ENCODE measurements at places on chromosomes 2 and 18.

DNA sequence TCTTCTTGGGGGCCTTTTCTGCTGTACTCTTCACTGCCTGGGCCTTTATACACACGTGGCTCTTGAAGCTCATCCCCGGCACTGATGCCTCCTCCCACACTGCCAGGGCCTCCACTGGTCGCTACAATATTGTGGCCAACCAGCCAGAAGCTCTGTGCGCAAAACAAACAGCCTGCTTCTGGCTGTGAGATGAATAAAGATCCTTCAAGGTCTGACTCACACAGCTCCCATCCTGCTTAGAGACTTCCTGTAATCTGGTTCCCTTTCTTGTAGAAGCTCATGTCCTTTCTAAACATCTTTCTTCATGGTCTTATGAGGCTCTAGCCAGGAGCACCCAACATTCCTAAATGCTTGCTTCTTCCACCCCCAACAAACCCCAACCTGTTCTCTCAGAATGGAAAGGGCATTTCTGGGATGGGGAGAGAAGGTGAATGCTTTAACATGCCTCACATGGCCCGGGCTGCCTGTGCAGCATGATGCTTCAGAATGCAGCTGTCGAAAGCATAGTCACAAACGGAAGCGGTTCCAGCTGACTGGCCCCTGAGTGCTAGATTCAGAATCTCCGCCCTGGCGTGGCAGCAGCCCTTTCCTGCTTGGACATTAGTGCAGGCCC lies 24.6 kb downstream of the NRP2 start:
- DNase-seq = peak; percentile 14

GRCh38 chr2:62163106-62163831 lies 32.6 kb upstream of the B3GNT2 start:
- DNase-seq = no peak

- no peak for DNase-seq
Observed at GRCh38 chr2:207403950-207404349, 125.8 kb upstream of the CREB1 start.

DNA sequence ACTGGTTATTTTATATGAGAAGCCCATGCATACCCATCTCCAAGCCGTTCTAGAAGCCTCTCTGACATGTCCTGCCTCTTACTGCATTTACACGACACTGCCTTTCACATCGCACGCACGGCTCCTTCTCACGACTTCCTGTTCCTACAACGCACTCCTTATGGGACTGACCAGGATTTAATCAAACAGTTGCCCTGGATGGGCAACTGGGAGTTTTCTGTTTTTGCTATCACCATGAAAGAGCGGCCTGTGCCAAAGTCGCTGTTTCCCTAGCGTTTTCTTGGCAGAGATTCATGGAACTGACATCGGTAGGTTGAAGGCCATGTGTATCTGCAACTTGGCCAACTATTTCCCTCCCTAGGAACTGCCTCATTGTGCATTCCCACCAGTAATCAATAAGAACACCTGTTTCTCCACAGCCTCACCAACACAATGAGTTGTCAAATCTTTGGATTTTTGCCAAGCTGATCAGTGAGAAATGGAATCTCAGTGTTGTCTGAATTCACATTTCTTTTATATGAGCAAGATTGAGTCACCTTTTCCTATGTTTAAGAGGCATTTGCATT lies 97.2 kb upstream of the OTOS start:
- no peak for DNase-seq

DNA sequence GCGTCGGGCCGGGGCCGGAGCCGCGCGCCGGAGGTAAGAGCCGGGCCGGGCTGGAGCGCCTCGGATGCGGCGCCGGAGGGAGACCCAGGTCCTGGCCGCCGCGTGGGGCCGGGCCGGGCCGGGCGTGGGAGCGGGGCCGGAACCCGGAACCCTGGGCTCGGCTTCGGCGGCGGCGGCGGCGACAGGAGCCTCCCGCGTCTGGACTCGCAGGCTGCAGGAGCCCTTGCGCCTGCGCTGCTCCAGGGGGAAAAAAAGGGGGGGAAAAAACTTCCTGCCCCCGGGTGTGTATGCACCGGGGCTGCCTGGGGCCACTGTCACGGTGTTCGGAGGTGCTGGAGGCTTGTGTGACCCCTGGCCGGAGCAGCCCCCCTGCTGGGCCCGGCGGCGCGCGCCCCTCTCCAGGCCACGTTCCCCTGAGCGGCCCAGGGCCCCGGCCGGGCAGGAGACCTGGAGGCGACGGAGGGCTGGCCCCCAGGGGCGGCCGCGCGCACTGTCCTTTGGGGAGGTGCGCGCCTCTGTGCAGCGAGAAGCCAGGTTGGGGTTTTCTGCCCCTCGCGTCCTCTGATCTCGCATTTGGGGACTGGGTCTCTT lies 864 bp downstream of the KLHL29 start:
- DNase-seq = no peak

GRCh38 chr2:68336192-68336591 lies 16.4 kb upstream of the CNRIP1 start:
- DNase-seq = no peak

- DNase-seq = no peak
Observed at GRCh38 chr2:137192366-137193310, 427.3 kb downstream of the THSD7B start.

GRCh38 chr18:58247363-58247834 lies 203.4 kb downstream of the NEDD4L start:
- no peak for DNase-seq

GRCh38 chr2:88074854-88075292 lies 7.2 kb downstream of the SMYD1 start:
- DNase-seq = no peak

GRCh38 chr18:48802543-48803290 lies 148.0 kb downstream of the SMAD7 start:
- no peak for DNase-seq

DNA sequence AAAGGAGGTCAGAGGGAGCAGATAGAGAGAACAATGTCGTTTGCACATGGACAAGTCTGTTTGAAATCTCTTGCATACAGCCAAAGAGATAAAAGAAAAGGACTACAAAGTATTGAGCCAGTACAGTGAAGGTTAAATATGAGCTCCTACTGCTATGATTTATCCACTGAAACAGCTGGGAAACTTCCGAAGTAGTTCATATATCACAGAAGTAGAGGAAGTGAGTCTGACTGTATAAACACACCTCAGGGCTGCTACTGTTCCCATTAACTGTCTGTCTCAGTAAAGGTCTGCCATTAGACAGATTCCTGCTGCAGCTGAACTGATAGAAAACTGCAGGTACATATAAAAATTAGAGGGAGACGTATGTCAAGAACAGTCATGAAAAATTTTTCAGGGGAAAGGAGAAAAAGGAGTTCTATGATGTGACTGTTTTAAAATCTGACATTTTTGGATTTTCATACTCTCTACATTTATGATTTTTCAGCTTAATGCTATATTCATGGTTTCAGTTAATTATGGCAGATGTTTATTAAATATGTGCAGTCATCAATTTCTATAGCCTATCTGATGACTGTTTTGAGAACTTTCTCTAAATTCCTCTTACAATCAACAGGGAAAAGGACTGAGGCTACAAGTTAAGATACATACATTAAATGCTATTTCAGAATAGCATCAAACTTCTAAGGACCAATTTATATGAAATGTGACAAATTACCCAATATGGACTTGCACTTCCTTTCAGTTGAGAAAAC lies 364.7 kb downstream of the ERBB4 start:
- no peak for DNase-seq

DNA sequence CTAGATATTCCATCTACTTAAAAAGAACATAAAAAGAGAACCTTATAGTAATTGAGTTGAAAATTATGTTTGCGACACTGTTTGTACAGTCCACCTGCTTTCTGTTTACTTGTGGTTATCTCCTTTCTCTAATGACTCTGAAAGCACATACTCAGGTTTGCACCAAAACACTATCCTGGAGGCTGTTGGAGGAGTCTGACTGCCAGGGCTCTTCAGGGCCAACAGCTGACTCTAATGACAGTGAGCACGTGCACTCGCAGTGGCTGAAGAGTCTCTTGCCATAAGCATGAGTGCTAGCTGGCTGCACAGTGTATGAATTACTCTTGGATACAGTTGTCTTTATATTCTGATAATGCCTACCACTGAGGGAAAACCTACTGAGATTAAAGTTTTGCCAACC lies 16.7 kb upstream of the GLS start:
- no peak for DNase-seq

DNA sequence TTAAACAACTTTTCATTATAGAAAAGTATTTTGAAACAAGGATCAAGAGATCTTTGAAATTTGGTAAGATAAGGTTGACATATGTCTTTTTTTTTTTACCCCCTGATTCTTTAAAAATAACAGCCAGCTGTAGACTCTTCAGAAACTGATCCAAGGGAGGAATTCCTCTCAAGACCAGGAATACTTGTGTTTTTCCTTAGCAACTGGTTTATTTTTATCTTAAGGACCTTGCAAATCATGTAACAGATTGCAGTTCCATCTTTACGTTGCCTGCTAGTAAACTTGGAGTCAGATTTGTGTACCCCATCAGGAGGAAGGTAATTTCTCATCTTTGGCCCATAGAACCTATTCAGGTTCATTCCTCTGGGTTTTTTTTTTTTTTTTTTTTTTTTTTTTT lies 71.6 kb downstream of the BOLA3 start:
- no peak for DNase-seq

- DNase-seq = no peak
Observed at GRCh38 chr2:32242331-32242730, 22.4 kb downstream of the NLRC4 start.

GRCh38 chr2:171004363-171004762 lies 75.3 kb downstream of the GORASP2 start:
- DNase-seq = no peak

- DNase-seq = no peak
Observed at GRCh38 chr18:34542625-34543024, 167.5 kb upstream of the DTNA start.

GRCh38 chr2:156457523-156458517 lies 21.6 kb downstream of the GPD2 start:
- no peak for DNase-seq
